ENCODE measurements at places on chromosomes 1 and 21. TPM values are rescaled to one million over a fixed set of nuclear protein-coding genes. Genes with fewer than 3 reads are reported as not detected.

DNA sequence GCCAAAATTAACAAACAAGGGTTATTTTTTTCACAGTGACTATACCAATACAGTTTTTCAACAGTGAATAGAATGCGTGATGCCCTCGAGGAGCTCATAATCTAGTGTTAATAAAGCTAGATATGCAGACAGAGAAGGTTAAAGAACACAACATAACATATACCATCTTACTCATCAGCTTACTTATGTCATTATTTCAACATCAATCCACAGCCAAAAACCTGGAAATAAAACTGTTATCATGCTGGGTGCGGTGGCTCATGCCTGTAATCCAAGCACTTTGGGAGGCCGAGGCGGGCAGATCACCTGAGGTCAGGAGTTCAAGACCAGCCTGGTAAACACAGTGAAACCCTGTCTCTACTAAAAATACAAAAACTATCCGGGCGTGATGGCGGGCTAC is 6.1 kb downstream of the STX6 start:
- DNase-seq, result no peak

DNA sequence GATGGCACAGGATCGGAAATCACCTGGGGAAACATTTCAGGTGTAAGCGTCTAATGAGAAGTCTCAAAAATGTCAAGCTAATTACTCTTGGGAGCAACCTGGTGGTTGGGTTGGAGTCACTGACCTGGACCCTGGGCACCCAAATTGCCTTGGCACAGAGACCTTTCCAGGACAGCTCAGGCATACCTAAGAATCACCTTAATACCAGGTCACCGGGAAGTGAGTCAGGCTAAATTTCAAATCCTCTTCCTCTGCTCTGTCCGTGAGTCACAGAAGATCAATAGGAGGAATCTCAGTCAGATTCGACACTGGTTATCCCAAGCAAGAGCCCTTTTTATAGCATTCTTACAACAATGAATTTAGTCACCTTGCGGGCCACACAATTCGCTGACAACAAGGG is 179.6 kb upstream of the CAMK1G start:
- DNase-seq, result no peak

DNA sequence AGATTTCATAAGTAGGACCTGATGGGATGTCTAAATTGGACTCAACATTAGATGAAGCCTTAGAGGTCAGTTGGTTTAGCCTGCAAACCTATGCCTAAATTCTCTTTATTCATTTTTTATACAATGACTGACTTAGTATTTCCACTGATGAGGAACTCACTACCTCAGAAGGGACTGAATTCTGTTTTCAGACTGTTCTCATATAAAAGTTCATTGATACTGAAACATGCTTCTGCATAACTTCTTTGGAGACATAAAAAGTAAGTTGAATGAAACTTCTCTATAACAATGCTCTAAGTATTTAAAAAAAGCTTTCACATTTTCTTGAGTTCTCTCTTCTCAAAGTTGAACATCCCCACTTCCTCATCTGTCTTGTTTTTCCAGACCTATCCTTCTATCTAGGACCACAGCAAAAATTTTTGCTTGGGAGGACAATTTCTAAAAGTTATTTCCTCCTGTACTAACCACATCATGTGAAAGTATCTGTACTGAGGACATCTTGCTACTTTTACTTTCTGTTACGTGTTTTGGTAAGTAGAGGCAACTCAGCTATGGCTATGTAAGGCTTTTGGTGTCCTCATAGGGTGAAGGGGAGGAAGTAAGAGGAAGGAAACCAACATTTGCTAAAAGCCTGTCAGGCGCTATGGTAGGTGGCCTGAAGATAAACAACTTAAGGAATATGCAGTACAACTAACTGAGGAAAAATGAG is 64.1 kb downstream of the USP24 start:
- no peak for DNase-seq

GRCh38 chr1:164228928-164229327 is 330.1 kb upstream of the PBX1 start:
- DNase-seq, result no peak

DNA sequence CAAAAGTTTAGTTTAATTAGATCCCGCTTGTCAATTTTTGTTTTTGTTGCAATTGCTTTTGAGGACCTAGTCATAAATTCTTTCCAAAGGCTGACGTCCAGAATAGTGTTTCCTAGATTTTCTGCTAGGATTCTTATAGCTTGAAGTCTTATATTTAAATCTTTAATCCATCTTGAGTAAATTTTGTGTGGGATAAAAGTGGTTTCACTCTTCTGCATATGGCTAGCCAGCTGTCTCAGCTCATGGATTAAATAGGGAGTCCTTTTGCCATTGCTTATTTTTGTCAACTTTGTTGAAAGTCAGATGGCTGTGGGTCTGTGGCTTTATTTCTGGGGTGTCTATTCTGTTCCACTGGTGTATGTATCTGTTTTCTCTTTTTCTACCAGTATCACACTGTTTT is 801.3 kb upstream of the ADGRL4 start:
- no peak for DNase-seq

DNA sequence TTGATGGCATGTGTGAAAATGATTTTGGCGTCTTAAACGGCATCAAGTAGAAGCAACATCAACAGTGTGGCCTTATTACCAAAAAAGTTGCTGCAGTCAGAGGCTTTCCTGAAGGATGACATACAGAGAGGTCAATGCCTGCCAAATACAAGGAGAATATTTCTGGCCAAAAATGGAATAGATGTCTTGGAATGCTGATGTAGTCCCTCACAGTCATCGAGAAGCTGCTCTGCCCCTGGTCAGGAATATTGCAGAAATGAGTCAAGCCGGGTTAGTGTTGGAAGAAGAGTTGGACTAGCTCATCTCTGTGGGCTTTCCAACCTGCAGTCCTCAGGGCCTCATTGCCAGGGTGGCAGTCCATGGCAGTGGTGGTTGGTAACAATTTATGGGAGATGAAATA is 42.1 kb downstream of the NOS1AP start:
- DNase-seq, result no peak

- DNase-seq, result no peak
These were observed 6.7 kb downstream of the TMEM201 start for GRCh38 chr1:9595156-9595967.

DNA sequence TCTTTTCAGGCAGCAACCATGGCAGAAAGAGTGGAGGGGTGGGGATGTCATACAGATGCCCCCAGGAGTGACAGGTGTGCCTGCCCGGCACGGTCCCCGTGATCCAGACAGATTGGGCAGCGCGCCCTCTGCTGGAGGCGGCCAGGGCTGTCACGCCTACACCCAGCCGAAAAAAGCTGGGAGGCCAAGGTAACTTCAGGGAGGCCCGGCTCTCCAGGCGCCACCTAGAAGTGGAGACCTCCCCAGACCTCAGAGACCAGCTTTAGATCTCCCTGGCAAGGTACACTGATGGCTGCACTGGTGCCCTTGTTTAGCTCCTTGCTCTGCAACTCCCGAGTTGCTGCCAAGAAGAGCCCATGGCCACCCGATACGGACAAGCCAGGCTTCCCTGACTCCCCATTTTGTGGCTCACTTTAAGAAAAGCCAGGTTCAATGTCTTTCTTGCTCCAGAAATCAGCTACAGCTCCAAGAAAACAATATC is 6.6 kb downstream of the GOLT1A start:
- peak; percentile 88 for DNase-seq

Gene SLC6A17
- total RNA-seq, result 0.46 TPM

Gene ZNF648
- total RNA-seq, result 1.4 TPM

DNA sequence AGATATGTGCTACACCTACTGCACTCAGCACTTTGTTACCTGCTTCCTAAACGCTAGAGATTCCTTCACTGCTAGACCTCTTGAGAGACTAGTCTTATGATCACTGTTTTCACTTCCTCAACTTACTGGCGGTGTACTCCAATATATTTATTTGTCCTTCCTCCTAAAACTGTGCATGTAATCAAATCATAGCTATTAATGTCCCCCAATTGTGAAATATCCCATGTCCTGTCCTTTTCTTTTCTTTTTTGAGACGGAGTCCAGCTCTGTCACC is 3.4 kb downstream of the SOAT1 start:
- no peak for DNase-seq

DNA sequence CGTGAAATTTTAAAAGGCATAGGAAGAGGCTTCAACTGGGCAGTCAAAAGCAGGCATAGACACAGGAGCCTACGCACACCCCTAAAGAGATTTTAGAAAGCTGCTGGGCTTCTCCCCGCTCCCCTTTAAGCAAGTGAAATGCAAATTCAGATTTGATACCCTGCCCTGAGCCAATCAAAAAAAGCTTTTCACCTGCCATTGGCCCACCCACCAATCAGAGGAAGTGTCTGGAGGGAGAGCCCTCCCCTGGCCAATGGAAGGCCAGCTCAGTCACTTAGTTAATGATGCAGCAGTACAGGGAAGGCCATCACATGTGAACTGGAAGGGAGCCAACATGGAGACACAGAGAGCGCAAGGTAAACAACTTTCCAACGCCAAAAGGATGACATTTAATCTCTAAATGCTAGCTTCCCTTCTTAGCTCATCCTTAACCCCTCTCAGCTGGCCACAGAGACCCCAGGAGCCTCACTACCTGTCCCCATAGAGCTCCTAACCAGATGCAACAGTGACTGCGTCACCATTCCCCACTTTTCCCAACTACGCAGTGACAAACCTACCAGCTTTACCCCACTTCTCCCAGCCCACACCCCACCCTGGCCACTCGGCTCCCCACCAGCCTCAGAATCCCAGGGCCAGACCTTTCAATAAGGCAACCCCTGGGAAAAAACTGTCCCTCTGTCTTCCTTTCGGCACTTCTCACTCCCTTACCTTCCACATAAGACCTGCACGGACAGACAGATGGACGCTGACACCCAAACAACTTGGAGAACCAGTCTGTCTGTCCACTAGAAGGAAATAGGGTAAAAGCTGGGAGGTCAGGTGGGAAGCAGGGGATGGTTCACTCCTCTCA is 71.0 kb downstream of the CD46 start:
- DNase-seq, result peak; percentile 73

- DNase-seq, result peak; percentile 53
These were observed 31.6 kb upstream of the ARHGEF10L start for GRCh38 chr1:17507915-17508314.

DNA sequence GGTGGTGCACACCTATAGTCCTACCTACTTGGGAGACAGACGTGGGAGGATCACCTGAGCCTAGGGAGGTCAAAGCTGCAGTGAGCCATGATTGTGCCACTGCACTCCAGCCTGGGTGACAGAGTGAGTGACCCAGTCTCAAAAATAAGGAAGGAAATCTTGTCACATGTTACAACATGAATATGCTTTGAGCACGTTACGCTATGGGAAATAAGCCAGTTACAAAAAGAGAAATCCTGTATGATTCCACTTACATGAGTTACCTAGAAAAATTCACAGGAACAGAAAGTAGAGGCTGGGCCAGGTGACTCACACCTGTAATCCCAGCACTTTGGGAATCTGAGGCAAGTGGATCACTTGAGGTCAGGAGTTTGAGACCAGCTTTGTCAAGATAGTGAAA is 6.7 kb upstream of the PADI6 start:
- no peak for DNase-seq

DNA sequence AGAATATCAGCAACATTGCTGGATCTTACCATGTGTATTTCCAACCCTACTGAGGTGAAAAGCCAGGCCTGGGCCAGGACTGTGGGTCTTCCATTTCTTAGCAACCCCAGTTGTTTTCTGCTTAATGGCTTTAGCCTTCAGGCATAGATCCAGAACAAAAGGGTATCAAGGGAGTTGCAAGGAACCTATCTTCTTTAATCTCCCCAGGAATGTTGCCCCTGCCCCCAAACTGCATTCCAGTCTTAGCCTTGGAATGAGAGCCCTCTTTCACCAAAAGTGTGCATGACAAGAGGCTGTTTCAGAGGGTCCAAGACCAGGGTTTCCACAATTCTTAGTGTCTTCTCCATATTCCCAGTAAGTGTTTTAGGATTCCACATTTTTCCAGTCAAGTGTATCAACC is 87.9 kb upstream of the SOX13 start:
- DNase-seq, result peak; percentile 85

DNA sequence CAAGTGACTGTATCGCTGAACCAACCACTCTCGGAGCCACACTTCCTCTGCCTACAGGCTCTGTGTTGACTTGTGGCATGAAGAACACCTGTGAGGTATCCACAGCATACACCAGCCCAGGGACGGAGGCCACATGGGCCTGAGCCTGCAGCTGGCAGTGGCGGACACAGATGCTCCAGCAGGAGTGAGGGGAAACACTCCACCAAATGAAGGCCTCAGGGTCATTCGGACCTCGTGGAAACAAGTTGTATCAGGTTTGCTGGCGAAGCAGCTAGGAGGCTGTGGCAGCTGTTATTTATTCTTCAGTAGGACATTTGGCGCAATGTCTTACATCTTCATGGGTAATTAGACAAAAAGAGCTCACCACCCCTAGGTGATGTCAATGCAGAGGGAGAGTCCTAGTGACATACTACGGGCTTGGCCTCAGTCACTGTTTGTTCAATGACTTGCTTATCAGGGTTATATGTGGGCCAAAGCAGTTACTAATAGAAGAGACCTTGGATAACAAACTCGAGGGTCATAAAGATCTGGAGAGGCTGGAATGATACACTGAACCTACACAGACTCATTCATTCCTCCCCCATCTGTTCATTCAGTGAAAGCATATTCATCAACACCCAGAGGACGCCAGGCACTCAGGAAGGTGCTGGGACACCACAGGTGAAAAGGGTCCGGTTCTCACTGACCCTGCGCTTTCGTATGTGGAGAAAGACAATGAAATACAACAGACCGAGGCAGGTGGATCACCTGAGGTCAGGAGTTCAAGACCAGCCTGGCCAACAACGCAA is 11.6 kb upstream of the ETS2 start:
- no peak for DNase-seq

GRCh38 chr1:41950820-41951219 is 32.1 kb upstream of the HIVEP3 start:
- no peak for DNase-seq

Gene PLCH2
- 0.09 TPM for total RNA-seq

GRCh38 chr1:69433073-69433472 is 134.6 kb upstream of the LRRC7 start:
- DNase-seq, result no peak

- DNase-seq, result no peak
These were observed 66.5 kb downstream of the AK4 start for GRCh38 chr1:65214340-65215027.

- no peak for DNase-seq
These were observed 27.1 kb downstream of the NEK2 start for GRCh38 chr1:211648336-211648735.

Gene HSD3B2
- total RNA-seq, result not detected

GRCh38 chr21:35072960-35073359 is 23.9 kb upstream of the RUNX1 start:
- DNase-seq, result no peak

GRCh38 chr1:960363-961131 is at the start of gene KLHL17:
KLHL17 (plus strand) TSS chr1:960584; CDS start chr1:960694, 110 bp downstream.
- peak; percentile 82 for DNase-seq

DNA sequence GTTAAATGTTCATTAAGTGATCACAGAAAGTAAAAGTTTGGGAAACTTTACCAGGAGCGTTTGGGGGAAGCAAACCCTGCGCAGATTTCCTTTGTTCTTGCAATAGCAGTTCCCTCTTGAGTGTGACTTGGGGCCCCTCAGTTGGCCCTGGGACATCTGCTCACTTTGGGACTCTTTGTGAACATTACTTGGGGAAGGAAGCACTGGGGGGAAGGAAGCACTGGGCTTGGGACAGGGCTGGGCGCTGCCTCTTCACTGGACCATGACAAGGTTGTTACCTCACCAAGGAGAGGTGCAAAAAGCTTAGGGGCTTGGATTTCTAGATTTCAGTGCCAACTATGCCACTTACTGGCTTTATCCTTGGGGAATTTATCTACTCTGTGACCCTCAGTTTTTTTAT is 63.5 kb downstream of the ETS2 start:
- no peak for DNase-seq

All from H9 (cell line).